ENCODE measurements at places on chromosomes 1 and 21.

- no peak for DNase-seq
These were observed 275.2 kb downstream of the VAV3 start for GRCh38 chr1:107689733-107690132.

DNA sequence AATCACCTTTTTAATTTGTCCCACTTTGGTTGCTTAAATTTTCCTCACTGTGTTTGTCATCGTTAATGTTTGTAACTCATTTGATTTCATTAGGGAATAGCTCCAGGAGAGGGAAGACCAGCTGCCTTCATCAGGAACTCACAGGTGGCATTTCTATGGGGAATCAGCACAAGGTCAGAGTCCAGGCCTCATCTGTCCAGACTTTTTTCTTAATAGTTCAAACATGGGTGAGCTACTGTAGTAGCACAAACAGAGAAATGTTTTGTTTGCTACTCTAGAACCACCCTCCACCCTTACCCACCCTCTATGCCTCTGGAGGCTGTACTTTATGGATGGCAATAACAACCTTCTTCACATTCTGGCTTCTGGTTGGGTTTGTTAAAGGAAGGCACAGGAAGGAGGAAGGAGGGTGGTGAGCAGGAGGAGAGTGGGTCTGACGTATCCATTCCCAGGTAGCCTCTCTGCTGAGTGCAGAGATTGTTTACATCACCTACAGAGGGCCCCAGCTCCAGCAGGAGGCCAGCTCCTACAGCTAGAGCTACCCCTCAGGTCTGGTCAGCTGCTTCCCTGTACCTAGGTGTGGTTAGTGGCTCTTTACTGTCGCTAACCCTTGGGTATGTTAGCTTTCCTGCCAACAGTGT is 8.1 kb upstream of the TEDDM1 start:
- no peak for DNase-seq

GRCh38 chr1:5811419-5811818 is 180.8 kb downstream of the NPHP4 start:
- no peak for DNase-seq

DNA sequence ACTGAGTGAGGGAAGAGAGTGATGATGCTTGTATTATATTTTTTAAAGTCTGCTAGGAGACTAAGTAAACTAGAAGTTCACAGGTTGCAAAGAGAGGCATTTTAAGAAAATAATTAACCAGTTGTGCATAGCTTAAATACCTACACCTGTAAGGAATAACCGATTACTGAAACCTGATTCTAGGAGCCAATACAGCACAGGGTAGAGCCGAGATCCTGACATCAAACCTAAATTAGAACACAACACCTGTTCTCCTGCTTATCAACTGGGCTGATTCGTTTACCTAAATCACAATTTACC is 54.8 kb downstream of the EPRS1 start:
- no peak for DNase-seq

DNA sequence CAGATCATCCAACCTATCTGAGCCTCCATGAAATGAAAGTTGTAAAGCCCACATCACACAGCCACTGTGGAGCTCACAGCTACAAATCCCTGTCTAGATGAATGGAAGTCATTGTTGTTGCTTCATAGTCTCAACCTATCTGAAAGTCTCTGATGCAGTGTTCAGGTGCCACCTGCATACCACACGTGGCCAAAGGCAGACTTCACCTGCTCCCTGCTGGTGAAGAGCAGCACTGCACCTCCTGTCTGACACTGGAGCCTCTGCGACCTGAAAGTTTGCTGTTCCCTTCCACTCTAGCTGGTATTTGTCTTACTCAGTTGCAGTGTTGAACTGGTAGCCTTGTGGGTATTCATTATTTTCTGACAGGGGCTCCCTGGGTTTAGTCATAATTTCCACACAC is 18.4 kb downstream of the LORICRIN start:
- no peak for DNase-seq

- DNase-seq = no peak
These were observed 52.2 kb downstream of the UMODL1 start for GRCh38 chr21:42123219-42123908.

- no peak for DNase-seq
These were observed 116.4 kb downstream of the USH2A start for GRCh38 chr1:216306830-216307229.

GRCh38 chr21:33584455-33584854 is 4.0 kb downstream of the DONSON start:
- no peak for DNase-seq
